ENCODE measurements at places on chromosomes 16 and 17.

- no peak for DNase-seq
Observed at GRCh38 chr17:4100883-4101756, 41.7 kb downstream of the ZZEF1 start.

GRCh38 chr16:3590736-3591435 is 13.7 kb upstream of the NLRC3 start:
- DNase-seq: no peak

GRCh38 chr16:55915096-55915827 is 40.1 kb upstream of the CES5A start:
- no peak for DNase-seq

DNA sequence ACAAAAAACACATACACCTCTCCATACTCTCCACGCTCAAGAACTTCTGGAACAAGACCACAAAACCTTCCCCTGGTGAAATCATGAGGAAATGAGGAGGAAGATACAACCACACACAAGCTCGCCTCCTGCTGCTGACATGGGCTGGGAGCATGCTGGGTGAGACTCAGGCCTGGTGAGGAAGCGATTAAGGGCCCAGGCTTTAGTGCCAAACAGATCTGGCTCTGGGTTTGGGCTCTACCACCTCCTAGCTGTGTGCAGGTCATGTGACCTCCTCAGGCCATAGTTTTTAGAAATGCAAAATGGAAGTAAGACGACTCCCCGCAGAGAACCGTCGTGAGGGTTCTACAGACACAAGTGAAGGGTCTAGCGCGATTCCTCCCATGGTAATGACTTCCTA is 41.3 kb downstream of the VAC14 start:
- DNase-seq: no peak

GRCh38 chr17:21602176-21602575 is 90.1 kb upstream of the KCNJ18 start:
- DNase-seq: no peak
